Astrocyte of the hippocampus (primary cell): ENCODE measurements at places on chromosomes 4 and X.

- DNase-seq = no peak
Measured at GRCh38 chrX:45434231-45434630, 233.6 kb upstream of the DIPK2B start.

GRCh38 chr4:101708293-101709039, 82.1 kb upstream of the BANK1 start:
- DNase-seq = no peak

GRCh38 chrX:53087388-53087831, 5.2 kb downstream of the TSPYL2 start:
- DNase-seq = no peak

DNA sequence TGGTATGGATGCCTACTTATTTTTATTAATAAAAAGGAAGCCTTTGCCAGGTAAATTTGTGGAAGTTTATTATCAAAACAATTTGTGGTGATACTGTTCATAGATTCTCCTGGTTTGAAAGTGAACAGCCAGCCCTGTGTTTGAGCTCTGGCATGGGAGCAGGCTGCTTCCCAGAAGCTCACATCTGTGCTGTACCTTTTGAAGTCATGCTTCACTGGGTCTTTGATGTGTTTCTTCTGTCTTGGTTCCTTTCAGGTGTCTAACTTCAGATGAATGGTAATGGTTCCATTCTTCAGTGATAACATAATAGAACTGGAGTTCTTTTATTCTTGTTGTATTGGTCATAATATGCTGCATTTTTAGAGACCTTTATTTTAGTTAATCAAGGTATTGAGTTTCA, 85.5 kb downstream of the BMPR1B start:
- no peak for DNase-seq

- peak; percentile 53 for DNase-seq
Measured at GRCh38 chr4:77586951-77587383, 18.7 kb upstream of the CXCL13 start.

DNA sequence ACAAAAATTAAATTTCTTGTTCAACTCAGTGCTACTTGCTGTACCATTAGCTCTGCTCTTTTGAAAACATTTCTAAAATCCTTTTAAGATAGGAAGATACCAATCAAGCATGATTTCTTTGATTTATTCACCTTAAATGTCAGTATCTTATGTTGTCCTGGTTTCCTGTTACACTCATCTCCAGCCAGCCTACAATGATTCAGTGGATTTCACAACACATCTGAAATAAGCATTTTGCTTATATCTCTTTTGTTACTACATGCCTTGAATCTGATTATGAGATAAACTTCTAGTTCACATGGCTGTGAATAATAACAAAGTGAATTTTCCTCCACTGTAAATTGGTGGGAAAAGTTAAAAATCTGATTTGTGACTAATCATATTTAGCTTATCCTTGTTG, 112.5 kb upstream of the BMP3 start:
- no peak for DNase-seq

DNA sequence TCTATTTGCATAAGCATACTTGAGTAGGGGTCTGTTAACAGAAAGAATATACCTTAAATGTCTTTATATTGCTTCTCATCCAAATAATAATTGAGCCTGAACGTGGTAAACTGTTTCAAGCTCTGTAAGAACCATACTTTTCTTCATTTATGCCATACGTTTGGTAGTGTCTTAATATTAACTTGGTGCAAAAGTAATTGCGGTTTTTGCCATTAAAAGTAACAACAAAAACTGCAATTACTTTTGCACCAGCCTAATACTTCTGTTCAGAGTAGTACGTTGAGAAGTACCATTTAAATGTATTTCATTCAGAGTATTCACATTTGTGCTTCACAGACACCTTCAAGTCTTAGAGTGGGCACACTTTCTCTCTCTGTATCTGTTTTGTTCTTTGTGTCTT, 60.5 kb downstream of the DDIT4L start:
- DNase-seq = no peak
